ENCODE measurements at places on chromosomes 4 and X.

GRCh38 chrX:16882702-16883486, 12.7 kb upstream of the RBBP7 start:
- DNase-seq = peak; percentile 69

DNA sequence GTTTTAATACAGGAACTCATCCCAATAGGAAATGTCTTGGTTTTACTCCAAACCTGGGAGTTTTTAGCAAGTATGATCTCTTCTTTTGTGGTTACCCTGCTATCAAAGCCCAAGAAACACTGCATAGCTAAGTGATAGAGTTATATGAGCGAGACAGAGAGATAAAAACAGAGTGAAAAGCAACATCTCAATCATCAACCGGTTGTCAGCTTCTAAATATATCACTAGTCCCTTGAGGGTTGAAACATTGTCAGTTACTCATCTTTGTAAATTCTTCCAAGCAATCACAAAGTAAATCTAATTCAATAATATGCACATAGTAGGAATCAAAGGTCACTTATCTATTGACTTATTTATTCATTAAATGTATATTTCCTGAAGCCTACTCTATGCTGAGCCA, 483.9 kb downstream of the IDS start:
- DNase-seq = no peak

DNA sequence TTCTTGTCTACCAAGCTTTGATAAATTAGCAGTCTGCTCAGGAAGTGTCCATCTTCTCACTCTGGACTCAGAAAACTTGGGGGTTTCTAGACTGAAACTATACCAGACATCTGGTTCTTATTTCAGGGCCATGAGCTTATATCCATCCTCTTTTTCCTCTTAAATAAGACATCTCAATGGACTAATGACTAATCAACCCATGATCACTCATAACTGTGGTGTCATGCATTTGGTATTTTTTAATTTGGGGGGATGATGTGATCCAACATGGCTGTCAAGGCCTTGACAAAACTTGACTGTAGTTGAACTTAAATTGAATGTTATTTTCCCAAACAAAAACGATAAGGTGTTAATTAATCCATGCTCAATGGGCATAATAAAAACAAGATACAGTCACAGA, 87.8 kb downstream of the GPRASP3 start:
- no peak for DNase-seq

GRCh38 chr4:82423245-82424054, 6.8 kb downstream of the HNRNPDL start:
- no peak for DNase-seq

- no peak for DNase-seq
Measured at GRCh38 chr4:19164334-19164733, 1087.4 kb upstream of the SLIT2 start.

GRCh38 chrX:108019382-108019875, 25.4 kb upstream of the VSIG1 start:
- no peak for DNase-seq

DNA sequence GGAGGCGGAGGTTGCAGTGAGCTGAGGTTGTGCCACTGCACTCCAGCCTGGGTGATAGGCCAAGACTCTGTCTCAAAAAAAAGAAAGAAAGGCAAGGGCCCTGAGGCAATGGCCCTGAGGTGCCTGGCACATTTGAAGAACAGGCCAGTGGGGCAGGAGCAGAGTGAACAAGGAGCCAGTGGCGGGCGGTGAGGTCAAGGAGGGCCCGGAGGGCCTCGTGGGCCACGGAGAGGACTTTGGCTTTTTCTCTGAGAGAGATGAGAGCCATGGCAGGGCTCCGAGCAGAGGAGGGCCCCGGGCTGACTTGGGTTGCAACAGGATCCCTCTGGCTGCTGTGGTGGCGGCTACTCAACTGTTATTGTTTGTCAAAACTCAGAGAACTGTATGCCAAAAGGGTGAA, 13.3 kb downstream of the FTSJ1 start:
- no peak for DNase-seq
